CD8-positive, alpha-beta memory T cell (primary cell): ENCODE measurements at places on chromosomes 5 and 9.

DNA sequence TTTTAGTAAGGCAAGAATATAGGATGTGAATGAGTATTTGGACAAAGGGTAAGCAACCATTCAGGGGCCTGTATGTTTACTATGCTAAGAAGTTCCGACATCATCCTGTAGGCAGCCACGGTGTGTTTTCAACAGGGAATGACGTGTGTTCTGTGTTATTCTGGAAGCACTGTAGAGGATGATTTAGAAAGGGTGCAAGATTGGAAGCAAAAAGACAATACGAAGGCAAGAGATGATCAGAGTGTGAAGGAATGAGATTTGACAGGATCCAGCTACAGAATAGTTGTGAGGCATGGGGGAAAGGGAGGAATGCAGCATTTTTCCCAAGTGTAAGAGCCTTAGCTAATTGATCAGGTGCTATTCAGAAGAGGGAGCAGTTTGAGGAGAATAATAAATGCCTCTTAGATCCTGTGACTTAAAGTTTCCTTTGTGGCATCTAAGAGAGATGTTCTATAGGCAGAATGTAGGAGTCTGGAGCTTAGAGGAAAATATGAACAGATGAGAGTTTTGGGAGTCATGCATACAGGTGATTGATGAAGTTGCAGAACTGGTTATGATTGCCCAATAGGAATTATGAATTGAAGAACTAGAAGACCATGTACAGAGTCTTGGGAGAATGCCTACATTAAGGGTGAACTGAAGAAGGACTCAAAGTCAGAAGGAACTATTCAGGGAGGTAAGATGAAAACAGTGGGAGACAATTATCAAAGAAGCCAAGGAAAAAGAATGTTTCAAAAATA lies 2.5 kb downstream of the SMC5 start:
- DNase-seq = no peak

DNA sequence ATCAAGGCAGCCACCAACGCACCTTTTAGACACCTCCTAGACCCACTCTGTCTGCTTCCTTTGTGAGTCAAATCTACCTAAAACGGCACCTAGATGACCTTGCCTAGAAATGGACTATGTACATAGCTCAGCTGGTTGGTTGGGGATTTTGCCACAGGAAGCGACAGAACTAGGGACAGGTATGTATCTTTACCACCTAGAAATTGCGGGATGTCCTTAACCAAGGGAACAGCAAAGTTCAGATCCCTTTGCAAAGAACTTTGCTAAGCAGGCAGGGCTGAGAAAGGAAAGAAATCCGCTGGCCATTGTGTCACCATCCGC lies 2.0 kb upstream of the ENC1 start:
- no peak for DNase-seq

GRCh38 chr5:67879620-67880510 lies 335.7 kb upstream of the PIK3R1 start:
- no peak for DNase-seq

- no peak for DNase-seq
These were observed 22.0 kb downstream of the SLC36A1 start for GRCh38 chr5:151469386-151469785.

- DNase-seq = no peak
These were observed 18.3 kb upstream of the CARTPT start for GRCh38 chr5:71700803-71701202.

GRCh38 chr9:113238202-113238858 lies 17.0 kb downstream of the SLC31A1 start:
- no peak for DNase-seq

DNA sequence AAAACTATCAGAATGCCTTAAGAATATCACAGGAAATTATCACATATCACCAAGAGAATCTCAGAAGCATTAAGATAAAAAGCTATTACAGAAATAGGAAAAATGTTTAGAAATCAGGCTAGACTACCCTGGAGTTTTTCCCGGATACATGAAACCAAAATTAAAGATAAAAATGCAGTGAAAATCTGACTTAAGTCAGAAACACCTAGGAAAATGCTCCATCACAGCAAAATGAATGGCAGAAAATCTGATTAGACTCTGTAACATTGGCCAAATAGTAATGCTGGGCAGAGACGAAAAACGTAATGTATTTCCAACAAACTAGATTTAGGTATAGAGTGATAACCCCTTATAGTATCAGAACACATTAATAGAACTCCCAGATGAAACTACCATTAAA lies 1626.7 kb upstream of the C9orf72 start:
- DNase-seq = no peak

DNA sequence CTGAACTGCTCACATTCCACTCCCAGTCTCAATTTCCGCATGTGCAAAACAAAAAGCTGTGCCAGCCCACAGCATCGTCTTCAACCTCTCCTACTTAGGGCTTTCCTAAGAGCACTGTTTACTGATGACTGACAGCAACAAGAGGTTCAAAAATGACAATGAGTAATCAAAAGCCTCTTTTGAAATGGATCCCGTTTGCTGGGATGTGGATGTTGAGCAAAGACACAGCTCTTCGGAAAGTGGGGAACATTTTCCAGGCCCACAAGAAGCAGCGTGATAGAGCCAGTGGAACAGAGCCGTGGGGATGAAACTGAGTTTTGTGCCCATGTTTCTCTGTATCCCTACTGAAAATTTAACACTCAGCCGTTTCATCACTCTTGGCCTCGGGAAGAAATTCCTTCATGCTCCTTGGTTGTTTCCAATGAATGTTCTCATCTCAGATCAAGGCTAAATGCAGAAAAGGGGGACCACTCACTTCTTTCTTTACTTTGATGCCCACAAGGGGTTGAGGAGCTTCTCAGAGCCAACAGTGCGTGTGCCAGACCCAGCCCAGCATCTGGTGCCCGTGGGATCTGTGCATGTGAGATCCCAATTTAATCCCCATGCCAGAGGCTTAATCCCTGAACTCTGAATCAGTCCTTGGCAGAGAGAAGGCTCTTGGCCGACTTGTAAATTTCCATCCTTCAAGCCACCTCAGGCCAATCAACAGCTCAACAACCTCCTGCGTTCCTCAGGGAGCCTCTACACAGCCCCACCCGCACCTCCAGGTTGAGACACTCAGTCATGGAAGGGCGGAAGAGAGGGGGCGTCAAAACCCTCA lies 230.2 kb upstream of the DAPK1 start:
- DNase-seq = no peak

DNA sequence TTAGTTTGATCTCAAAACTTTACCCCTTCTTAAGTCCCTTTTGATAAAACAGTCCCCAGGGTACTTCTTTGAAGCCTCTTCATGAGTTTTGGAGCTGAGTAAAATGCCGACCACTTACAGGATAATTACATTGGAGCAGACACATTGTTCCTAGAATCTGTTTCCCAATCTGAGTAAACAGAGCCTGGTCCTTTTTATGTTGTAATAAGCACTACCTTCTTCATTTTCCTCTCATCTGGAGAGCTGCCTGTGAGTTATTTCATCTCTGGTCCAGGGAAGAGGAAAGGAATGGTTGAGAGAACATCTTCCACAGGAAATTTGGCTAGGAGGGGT lies 26.3 kb upstream of the GALNT10 start:
- DNase-seq = no peak

DNA sequence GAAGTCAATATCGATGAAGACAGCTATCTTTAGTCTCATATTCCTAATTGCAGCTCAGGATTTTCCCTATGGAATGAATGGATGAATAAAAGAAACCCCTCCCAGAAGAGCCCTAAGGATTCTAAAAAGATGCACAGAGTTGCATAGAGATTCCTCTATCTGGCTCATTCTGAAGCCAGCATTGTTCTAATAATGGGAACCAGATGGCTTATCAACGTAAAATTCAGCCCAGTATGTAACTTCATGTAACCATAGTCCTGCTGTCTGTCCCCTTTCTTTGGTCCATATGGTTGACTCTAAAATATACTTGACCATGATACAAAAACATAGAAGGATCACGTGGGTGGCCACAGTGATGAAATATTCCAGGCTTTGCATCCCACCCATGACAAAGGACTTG lies 508.6 kb downstream of the RASEF start:
- no peak for DNase-seq

GRCh38 chr5:75275147-75275546 lies 38.5 kb upstream of the ANKRD31 start:
- no peak for DNase-seq

GRCh38 chr9:22682961-22683699 lies 236.5 kb downstream of the DMRTA1 start:
- no peak for DNase-seq

DNA sequence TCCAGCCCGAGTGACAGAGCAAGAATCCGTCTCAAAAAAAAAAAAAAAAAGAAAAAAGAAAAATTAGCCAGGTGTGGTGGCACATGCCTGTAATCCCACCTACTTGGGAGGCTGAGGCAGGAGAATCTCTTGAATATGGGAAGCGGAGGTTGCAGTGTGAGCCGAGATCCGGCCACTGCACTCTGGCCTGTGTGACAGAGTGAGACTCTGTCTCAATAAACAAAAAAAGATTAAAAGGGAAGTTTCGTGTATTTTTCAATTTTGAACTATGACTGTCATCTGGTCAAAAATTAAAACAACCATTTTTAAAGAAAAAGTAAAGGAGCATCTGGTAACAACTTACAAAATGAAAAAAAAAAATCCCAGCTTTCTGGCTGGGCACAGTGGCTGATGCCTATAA lies 36.3 kb upstream of the PLIN2 start:
- no peak for DNase-seq

DNA sequence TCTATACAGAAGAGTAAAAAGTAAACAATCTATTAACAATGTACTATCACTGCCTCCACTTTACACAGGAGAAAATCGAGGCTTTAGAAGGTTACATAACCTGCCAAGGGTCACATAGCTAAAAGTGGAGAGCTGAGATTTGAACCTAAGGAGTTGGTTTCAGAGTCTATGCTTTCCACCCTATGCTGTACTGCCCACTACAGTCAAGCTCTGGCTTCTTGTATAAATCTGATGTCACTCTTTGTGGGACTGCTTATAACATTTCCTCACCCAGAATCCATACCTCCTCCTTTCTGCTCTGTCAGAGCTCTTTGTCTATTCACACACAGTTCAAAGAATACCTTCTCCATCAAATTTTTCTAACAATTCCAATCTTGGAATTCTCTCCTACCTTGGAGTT lies 503.1 kb downstream of the RAB3C start:
- no peak for DNase-seq

DNA sequence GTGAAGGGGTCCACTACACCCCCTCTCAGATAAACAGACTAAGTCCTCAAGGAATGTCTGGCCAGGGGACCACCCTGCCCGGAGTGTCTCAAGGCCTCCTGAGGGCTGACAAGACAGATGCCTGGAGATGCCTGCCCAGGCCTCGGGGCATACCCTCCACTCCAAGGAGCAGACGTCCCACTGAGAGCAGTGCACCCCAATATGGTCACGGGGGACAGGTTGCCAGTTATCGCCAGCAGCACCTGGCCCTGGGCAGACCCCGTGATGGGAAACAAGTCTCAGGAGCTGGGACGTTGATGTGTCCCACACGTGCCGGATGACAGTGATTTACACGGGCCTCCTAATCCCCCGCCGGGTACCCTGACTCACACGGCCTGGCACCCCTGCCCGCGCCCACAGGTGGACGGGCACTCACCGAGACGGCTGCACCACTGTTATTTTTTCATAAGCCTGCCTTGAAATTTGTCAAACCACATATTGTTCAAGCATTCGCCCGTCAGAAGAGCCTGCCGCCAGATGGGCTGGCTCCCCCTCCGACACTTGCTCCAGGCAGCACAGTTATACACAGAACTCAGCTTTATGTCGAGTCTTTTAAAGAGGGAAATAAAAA lies 43.9 kb downstream of the BARX1 start:
- no peak for DNase-seq

GRCh38 chr9:86730163-86730928 lies 217.0 kb downstream of the GAS1 start:
- DNase-seq = no peak

DNA sequence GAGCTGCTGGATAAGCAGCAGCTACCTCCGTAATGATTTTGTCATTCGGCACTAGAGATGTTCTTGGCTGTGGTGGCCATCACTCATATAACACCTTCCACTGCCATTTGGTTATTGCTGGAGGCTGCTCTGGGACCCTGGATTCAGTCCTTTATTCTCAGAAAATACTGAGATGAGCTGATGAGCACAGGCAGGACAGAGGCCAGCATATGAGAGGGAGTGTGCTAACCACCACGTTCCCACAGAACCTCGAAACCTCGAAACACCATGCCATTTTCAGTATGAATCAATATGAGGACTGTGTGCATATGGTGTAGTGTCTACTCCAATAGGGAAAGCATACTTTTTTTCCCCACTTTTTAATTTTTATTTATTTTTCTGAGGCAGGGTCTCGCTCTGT lies 56.6 kb downstream of the ADAM19 start:
- DNase-seq = no peak

DNA sequence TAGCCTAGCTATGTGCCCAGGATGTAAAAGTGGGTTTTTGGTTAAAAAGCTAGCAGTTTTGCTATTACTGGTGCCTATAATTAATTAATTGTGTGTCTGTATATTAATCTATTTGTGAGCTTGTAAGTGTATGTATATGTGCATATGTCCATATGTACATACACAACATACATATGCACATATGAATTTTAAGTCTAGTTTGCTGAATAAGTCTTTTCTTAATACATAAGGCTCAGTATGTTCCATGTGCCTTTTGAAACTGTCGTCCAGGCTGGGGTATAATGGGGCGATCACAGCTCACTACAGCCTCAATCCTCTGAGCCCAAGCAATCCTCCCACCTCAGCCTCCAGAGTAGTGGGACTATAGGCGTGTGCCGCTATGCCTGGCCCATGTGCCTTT lies 10.1 kb downstream of the SH3GL2 start:
- no peak for DNase-seq

DNA sequence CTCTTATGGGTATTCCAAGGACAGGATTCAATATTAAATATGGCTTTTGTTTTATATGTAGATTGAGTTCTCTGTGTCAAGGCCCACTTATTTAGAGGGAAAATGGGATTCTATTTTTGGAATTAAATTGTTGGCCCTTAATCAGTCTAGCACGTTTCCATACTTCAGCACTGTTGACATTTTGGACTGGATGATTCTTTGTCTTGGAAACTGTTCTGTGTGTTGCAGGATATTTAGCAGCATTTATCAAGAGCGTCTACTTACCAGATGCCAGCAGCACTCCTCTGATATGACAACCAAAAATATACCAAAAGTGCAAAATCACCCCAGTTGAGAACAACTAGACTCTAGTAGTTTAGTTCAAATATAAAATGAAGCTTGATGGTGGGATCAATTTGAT lies 1027.0 kb upstream of the COX7C start:
- DNase-seq = no peak

GRCh38 chr9:97596906-97597305 lies 36.3 kb downstream of the TSTD2 start:
- no peak for DNase-seq

DNA sequence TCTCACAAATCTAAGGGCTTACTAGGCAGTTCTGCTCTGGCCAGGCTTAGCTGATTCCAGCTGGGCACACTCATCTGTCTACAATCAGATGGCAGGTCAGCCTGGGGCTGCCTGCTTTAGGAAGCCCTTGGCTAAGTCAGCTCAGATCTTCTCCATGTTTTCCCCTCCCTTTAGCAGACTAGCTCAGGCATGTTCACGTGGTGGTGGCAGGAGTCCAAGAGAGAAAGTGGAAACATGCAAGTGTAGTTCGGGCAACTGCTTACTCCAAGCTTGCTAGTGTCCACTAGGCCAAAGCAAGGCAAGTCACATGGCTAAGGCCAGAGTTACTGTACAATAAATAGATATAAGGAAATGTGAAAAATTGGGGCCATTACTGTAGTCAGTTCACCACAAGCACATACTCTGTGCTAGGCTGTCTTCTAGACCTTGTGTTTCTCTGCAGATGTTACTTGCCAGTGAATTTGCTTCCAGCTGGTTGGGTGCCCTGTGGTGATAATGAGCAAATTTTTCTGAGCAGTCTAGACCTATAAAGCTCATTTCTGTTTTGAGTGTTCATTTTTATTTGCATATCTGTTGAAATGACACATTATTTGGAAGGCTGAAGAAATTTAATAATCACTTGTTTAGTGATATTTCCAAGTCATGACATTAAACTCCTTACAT lies 38.3 kb downstream of the RECK start:
- no peak for DNase-seq
